ENCODE measurements at places on chromosomes 3 and 15. TPM values are rescaled to one million over a fixed set of nuclear protein-coding genes. Genes with fewer than 3 reads are reported as not detected.

Gene TRANK1
- 11.5 TPM for total RNA-seq

Gene P2RY14
- total RNA-seq = 2.1 TPM

Gene CYP19A1
- not detected for total RNA-seq

Gene SRGAP3
- 0.33 TPM for total RNA-seq

Gene MUC4
- total RNA-seq = 0.19 TPM

Gene STAB1
- 0.57 TPM for total RNA-seq

Gene HIGD2B
- total RNA-seq = 0.26 TPM

Gene SMARCC1
- 130 TPM for total RNA-seq

Gene ACTRT3
- 1.5 TPM for total RNA-seq

GRCh38 chr15:63111481-63111880 is 10.2 kb upstream of the LACTB start:
- no peaks in the 10 kb centered on the region for H3K36me3 ChIP-seq
- no peak for DNase-seq
- H3K4me3 ChIP-seq = no peak overlapping the region
- peaks cover 2% of the 10 kb centered on the region for H3K4me1 ChIP-seq
- H3K27me3 ChIP-seq = peaks cover 9% of the 10 kb centered on the region

DNA sequence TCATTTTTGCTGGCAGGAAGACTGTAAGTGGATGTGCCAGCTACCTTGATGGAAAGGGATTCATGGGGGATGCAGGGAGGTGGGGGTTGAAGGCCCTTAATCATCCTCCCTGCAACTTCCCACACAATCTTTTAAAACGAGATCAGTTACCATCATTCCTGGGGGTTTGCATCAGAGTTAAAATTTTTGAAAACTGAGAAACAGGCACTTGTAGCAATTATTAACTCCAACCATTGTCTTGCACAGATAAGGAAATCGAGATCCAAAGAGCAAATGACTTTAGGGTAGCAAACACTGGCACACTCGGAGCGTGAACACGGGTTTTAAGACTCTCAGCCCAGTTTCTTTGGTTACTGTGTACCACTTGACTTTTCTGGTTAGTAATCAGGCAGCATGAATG is 41.9 kb downstream of the GPD1L start:
- DNase-seq = no peak
- H3K27me3 ChIP-seq = no peaks in the 10 kb centered on the region
- no peaks in the 10 kb centered on the region for H3K4me1 ChIP-seq
- no peak overlapping the region for H3K4me3 ChIP-seq
- H3K27ac ChIP-seq = no peak overlapping the region

DNA sequence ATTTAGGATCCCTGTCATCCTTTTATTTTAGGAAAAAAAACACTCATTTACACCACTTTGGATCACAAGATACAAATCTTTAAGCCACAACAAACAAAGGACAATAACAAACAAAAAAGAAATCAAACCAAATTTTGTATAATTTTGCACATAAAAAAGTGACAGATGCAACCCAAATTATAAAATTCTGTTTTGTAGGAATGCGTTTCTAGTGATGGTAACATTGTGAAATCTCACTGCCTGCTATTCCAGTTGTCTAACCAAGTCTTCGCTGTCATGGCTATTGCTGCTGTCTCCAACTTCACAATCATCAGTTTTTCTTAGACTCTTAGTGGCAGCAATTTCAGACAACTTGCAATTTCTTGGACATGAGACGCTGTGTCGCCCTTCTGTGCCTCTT is 58.3 kb upstream of the ARL6 start:
- no peaks in the 10 kb centered on the region for H3K36me3 ChIP-seq
- H3K4me1 ChIP-seq = no peaks in the 10 kb centered on the region
- no peak overlapping the region for H3K4me3 ChIP-seq
- no peak for DNase-seq
- no peak overlapping the region for H3K27ac ChIP-seq
- peaks cover 7% of the 10 kb centered on the region for H3K27me3 ChIP-seq

DNA sequence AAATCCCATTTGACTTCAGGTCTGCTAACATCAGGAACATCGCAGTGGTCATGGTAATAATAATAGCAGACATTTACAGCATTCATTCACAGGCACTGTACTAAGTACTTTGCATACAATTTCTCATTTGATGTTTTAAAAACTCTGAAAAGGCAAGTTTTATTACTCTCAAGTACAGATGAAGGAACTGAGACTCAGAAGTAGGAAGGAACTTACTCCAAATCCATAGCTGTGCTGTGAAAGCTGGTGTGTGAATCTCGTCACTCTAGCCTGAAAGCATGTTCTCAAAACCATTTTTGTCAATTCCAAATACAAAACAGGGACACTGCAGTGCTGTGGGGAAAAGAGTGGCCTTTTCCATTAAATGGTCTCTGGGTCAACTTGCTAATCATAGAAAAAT is 179.9 kb downstream of the FAM43A start:
- no peak overlapping the region for H3K27ac ChIP-seq
- H3K4me1 ChIP-seq = peaks cover 4% of the 10 kb centered on the region
- H3K4me3 ChIP-seq = no peak overlapping the region
- no peak for DNase-seq
- no peaks in the 10 kb centered on the region for H3K36me3 ChIP-seq

GRCh38 chr15:80418892-80419537 is 14.8 kb downstream of the ARNT2 start:
- DNase-seq = no peak
- H3K4me3 ChIP-seq = no peak overlapping the region
- no peaks in the 10 kb centered on the region for H3K4me1 ChIP-seq

GRCh38 chr15:39581793-39582285 is 960 bp downstream of the THBS1 start:
- H3K4me1 ChIP-seq = peaks cover 33% of the 10 kb centered on the region
- DNase-seq = no peak
- H3K4me3 ChIP-seq = peak overlapping the region; percentile 87

DNA sequence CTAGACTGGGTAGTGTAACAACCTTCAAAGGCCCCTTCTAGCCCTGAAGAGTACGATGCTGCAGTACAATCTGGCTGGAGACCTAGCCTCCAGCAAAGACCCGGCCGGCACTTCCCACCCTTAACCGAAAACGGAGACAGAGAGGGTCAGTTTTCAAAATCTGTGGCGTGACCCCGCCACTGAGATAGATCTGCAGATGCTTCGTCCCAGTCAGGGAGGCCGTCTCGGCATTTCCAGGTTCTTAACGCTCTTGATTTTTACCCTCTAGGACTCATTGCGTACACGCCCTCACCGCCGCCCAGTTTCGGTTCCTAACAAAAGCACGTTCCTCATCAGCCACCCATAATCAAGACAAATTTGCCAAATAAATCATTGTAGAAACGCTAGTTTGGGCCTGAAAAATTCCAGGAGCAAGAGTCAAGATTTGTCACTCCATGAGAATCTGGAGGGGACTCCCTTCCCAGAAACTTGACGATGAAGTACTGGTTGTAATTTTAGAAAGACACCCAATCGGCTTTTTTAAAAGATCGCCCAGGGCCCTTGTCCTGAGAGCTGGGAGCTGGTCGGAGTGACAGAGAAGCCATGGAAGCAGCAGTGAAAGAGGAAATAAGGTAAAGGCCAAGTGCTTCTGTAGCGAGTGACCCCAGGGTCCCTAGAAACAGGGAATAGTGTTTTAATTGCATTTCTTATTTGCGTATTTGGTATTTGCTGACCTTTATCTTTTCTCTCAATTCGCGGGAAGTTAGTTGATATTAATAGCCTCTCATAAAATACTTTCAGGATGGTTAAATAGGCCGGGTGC is 868 bp upstream of the TMEM87A start:
- peak; percentile 65 for DNase-seq
- no peaks in the 10 kb centered on the region for H3K36me3 ChIP-seq
- H3K4me1 ChIP-seq = peaks cover 42% of the 10 kb centered on the region
- H3K27ac ChIP-seq = peak overlapping the region; percentile 97
- H3K27me3 ChIP-seq = no peaks in the 10 kb centered on the region

DNA sequence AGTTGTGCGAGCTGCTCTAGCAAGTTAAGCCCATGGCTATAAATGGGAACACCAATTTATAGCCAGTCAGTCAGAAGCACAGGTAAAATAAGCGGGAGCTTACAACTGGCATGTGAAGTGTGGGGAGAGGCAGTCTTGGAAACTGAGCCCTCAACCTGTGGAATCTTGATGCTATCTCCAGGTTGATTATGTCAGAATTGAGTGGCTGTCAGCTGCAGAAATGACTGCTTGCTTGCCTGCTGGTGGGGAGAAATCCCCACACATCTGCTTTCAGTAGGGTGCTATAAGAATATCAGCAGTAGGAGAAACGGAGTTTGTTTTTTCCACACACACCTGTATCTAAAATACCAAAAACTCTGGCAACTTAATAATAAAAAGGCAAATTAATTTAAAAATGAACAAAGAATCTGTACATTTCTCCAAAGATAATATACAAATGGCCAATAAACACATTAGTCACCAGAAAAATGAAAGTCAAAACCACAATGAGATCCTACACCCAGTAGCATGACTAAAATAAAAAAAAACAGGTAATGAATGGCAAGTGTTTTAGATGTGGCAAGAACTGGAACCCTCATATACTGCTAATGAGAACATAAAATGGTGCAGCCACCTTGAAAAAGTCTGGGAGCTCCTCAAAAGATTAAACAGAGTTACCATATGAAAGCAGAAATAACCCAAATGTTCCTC is 26.0 kb upstream of the MAP4 start:
- H3K4me3 ChIP-seq = no peak overlapping the region
- H3K4me1 ChIP-seq = peaks cover 18% of the 10 kb centered on the region
- no peak for DNase-seq
- no peaks in the 10 kb centered on the region for H3K36me3 ChIP-seq
- H3K27ac ChIP-seq = no peak overlapping the region

DNA sequence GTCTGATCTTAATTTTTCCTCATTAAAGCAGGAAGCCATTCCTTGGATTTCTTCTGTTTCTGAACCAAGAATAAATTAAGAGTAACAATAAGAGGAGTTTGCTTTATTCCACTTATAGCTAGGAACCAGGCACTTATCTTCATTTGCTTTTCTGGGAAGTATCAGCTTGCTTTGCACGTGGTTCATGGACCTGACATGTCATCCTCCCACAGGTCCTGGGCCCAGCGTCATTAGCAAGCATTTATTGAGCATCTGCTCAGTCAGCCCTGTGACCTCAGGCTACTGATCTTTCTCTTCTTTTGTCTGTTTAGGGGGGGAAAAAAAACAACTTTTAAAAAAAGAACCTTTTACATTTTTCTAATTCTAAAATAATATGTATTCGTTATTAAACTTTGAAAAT is 34.7 kb upstream of the CRTC3 start:
- no peak overlapping the region for H3K27ac ChIP-seq
- H3K4me3 ChIP-seq = no peak overlapping the region
- H3K4me1 ChIP-seq = peaks cover 14% of the 10 kb centered on the region
- H3K36me3 ChIP-seq = peaks cover 44% of the 10 kb centered on the region

- peak overlapping the region; percentile 85 for H3K27ac ChIP-seq
- peaks cover 67% of the 10 kb centered on the region for H3K4me1 ChIP-seq
- peaks cover 38% of the 10 kb centered on the region for H3K36me3 ChIP-seq
- peak overlapping the region; percentile 86 for H3K4me3 ChIP-seq
- H3K27me3 ChIP-seq = no peaks in the 10 kb centered on the region
Measured at GRCh38 chr15:94287794-94288246, 56.5 kb downstream of the MCTP2 start.

GRCh38 chr3:143731776-143732175 is 116.5 kb downstream of the SLC9A9 start:
- peaks cover 26% of the 10 kb centered on the region for H3K4me1 ChIP-seq
- no peak overlapping the region for H3K4me3 ChIP-seq
- H3K27me3 ChIP-seq = no peaks in the 10 kb centered on the region
- H3K27ac ChIP-seq = no peak overlapping the region
- H3K36me3 ChIP-seq = no peaks in the 10 kb centered on the region
- DNase-seq = no peak

DNA sequence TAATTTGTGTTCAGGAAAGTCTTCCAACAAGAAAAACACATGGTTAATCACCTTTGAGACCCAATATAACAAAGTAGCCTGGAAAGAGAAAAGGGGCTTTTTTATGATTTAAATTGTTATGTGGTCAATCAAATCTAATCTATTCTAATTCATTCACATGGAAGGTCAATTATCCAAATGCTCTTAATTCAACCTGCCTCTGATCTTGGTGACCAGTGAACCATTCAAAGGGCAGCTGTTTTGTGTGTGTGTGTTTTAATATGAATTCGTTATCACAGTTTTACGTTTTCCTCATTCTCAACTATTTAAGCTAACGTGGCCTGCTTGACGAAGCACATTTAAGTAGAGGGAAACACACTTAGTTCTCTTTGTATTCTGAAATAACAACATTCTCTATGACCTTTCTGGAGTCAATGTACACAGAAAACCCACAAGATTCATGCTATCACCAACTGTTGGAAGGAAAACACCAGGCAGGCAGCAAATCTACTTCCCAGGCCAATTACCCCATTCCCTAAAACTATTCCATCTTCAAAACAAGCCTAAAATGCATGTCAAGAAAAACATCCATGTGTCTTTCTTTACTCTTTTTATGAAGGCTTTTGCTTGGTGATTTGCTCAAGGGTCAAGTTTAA is 195.4 kb downstream of the SUCLG2 start:
- H3K27me3 ChIP-seq = no peaks in the 10 kb centered on the region
- H3K4me3 ChIP-seq = no peak overlapping the region
- peaks cover 6% of the 10 kb centered on the region for H3K4me1 ChIP-seq
- DNase-seq = no peak

DNA sequence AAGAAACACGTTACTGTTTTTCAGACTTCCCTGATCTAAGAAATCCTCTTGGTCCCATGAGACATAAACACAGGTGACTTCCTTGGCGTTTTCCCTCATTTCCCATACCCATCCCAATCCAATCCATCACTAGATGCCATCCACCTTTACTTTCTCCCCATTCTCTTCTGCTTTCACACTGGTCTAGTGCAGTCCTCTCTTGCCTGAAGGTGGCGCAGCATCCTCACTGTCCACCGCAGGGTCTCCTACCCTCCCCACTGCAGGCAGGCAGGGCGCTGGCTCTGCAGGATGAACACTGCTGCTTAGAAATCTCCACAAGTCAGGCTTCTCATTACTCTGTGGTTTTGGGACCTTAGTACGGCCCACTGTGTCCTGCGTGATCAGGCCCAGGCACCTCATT is 58.2 kb downstream of the RAB7A start:
- DNase-seq = no peak
- H3K27me3 ChIP-seq = no peaks in the 10 kb centered on the region
- H3K4me3 ChIP-seq = no peak overlapping the region
- H3K36me3 ChIP-seq = no peaks in the 10 kb centered on the region

- DNase-seq = no peak
- H3K36me3 ChIP-seq = no peaks in the 10 kb centered on the region
- H3K4me3 ChIP-seq = no peak overlapping the region
- no peaks in the 10 kb centered on the region for H3K4me1 ChIP-seq
Measured at GRCh38 chr3:79809106-79809505, 41.3 kb upstream of the ROBO1 start.

GRCh38 chr3:50519471-50520089 is 16.1 kb upstream of the CACNA2D2 start:
- H3K4me1 ChIP-seq = peaks cover 8% of the 10 kb centered on the region
- no peak overlapping the region for H3K27ac ChIP-seq
- DNase-seq = peak; percentile 73

- no peaks in the 10 kb centered on the region for H3K36me3 ChIP-seq
- no peak for DNase-seq
- H3K4me3 ChIP-seq = no peak overlapping the region
- H3K4me1 ChIP-seq = no peaks in the 10 kb centered on the region
Measured at GRCh38 chr3:56001991-56002390, 466.3 kb downstream of the ERC2 start.

- H3K4me3 ChIP-seq = no peak overlapping the region
- no peak overlapping the region for H3K27ac ChIP-seq
- DNase-seq = no peak
- peaks cover 11% of the 10 kb centered on the region for H3K4me1 ChIP-seq
- peaks cover 3% of the 10 kb centered on the region for H3K27me3 ChIP-seq
Measured at GRCh38 chr15:57769266-57769665, 62.8 kb downstream of the POLR2M start.

GRCh38 chr15:72787526-72787925 is 4.0 kb upstream of the ADPGK start:
- no peak for DNase-seq
- H3K4me1 ChIP-seq = peaks cover 31% of the 10 kb centered on the region
- peak overlapping the region; percentile 80 for H3K27ac ChIP-seq
- peaks cover 7% of the 10 kb centered on the region for H3K36me3 ChIP-seq
- no peak overlapping the region for H3K4me3 ChIP-seq
- H3K27me3 ChIP-seq = peaks cover 4% of the 10 kb centered on the region
